ENCODE measurements at places on chromosomes 13 and 19. TPM values are rescaled to one million over a fixed set of nuclear protein-coding genes. Genes with fewer than 3 reads are reported as not detected.

SIGLEC12 gene
- not detected for total RNA-seq

MYADM gene
- total RNA-seq = 31.1 TPM

GRCh38 chr19:10517760-10518443 is 655 bp upstream of the S1PR5 start:
- DNase-seq = peak; percentile 46

DNA sequence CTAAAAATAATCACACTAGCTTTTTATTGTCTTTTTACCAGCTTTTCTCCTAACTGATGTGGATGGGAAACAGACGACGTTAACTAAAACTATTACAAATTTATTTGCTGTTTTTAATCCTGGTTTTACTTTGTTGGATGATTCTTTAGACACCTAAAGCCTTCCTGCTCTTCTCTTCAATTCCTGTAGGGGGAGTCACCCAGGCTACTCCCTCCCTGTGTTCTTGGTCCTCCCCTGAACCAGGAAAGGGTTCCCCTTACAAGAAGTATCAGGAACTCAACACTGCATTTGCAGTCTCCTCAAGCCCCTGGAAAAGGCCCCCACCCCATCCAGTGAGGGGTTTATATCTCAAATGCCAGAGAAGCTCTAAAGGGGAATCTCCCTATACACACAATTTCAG is 206.1 kb downstream of the SUCLA2 start:
- DNase-seq = peak; percentile 16

DNA sequence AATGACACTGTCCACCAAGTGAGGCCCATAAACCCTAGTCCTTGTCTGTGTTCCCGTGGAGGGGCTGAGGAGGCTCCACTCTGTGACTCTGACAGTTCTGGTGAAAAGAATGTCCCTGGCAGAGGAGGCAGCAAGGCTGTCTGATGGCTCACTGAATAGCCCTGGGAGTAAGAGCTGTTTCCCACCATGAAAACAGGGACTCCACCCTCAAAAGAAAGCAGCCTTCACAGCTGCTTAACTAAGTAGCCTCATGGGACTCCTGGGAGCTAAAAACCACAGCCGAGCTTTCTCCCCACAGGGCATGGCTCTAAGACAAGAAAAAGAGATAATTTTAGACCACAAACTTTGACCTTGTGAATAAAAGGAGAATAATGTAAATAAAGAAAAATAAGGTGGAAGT is 135.1 kb upstream of the FRY start:
- peak; percentile 95 for DNase-seq
